ENCODE measurements at places on chromosomes 7 and 10.

DNA sequence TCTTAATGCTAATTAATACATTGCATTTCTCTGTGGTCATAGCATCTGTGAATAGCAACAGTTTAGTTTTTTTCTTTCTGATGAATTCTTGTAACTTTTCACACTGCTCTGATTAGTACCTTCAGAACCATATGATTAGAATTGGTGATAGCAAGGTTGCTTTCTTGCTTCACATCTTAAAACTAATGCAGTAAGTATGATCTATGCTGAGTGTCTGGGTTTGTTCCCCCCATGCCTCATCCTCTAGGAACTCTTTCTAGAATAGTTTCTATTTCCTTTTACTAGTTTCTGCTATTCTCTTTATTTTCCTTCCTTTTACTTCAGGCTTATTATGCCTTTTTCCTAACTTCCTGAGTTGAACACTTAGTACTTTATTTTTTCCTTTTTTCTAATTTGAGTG lies 32.4 kb downstream of the TES start:
- no peak for DNase-seq

DNA sequence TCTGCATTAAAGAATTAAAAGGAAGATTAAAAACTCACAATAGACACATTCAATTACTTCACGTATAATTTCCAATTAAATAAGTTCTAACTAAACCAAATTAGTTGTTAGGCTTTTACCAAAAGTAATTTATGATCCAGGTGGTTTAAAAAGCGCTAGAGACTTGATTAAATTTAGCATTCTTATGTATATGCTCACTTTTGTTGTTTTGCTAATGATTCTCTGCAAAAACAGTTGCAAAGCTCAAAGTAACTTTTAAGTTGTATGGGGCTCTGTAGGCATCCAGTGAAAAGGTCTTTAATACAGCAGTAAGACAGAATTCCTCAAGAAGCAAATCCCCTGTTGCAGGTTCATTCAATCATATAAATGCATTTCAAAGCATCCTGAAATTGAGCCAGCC lies 15.5 kb upstream of the PNPLA8 start:
- DNase-seq: no peak

DNA sequence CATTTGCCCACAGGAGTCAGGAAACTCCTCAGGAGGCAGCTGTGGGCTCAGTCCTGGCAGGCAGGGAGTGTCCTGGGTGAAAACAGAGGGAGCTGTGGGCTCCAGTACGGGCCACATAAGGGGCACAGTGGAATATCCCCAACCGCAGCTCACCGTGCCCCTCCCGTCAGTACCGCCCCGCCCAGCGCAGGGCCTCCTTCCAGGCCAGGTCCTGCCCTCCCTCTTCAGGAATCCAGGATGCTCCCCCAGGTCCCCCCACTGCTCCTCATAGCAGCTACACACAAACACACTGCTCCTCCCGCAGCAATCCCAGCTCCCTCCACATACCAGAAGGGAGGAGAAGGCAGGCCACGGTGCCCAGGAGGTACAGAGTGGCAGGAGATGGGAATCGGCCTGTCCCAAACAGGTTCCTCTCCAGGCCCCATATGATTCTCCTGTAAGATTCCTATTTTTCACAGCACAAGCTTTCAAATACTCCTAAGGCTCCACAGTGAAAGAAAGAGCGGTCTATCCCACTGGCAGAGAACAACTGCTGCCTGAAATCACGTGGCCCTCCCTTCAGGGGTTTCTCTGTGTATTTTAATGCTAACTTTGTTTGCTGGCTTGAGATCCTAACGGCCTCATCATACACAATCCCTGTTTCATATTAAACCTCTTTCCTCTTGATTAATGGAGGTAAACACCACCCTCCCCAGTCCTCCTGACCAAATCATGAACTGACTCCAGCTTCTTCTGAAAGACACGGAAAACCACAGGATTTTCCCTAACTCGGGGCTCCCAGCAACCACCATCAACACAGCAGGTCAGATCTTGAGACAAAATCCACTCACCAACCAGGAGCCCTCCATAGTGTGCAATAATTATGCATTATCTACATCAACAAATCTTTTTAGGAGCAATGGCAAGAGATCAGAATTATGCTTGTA lies 178.7 kb downstream of the TNS3 start:
- DNase-seq: no peak

- DNase-seq: no peak
These were observed 8.4 kb downstream of the SFRP5 start for GRCh38 chr10:97763411-97763810.

GRCh38 chr7:25858525-25859411 lies 293.2 kb upstream of the NFE2L3 start:
- no peak for DNase-seq

- no peak for DNase-seq
These were observed 6.1 kb downstream of the KCTD7 start for GRCh38 chr7:66634816-66635215.

DNA sequence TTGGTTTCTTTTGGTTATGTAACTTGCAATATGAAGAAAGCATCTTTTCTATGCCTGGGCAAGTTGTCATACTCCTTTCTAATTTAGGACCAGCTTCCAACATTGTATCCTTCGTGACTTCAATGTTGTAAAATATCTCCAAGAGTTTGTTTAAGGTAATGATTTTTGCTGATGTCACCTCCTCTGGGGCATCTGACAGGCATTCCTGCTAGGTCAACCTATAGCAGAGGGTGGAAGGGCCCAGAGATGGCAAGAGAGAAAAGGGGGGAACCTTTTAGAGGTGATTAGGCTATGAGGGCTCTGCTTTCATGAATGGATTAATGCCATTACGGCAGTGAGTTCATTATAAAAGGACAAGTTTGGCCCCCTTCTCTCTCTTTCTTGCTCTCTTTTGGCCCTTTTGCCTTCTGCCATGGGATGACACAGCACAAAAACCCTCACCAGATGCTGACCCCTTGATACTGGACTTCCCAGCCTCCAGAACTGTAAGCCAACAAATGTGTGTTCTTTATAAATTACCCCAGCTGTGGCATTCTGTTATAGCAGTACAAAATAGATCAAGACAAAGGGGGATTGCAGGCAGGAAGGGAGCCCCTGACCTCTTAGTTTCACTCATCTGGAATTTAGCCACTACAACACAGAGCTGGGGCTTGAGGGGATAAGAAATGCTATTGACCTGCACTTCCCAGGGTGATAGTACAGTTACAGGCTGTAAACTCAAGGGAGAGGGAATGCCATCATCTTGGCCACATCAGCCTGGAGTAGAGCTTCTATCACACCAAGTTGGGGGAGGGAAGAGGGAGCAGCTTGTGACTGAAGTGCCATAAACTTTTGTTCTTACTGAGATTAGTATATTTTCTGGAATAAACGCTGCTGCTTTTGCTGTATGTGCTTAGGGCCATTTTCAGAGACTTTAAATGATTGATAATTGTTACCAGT lies 195.9 kb downstream of the CFTR start:
- no peak for DNase-seq

- DNase-seq: no peak
These were observed 148.9 kb downstream of the ZEB1 start for GRCh38 chr10:31467791-31468535.

GRCh38 chr7:1049006-1049741 lies 4.8 kb downstream of the GPR146 start:
- DNase-seq: no peak

- no peak for DNase-seq
These were observed 27.0 kb upstream of the TBX20 start for GRCh38 chr7:35280902-35281301.

DNA sequence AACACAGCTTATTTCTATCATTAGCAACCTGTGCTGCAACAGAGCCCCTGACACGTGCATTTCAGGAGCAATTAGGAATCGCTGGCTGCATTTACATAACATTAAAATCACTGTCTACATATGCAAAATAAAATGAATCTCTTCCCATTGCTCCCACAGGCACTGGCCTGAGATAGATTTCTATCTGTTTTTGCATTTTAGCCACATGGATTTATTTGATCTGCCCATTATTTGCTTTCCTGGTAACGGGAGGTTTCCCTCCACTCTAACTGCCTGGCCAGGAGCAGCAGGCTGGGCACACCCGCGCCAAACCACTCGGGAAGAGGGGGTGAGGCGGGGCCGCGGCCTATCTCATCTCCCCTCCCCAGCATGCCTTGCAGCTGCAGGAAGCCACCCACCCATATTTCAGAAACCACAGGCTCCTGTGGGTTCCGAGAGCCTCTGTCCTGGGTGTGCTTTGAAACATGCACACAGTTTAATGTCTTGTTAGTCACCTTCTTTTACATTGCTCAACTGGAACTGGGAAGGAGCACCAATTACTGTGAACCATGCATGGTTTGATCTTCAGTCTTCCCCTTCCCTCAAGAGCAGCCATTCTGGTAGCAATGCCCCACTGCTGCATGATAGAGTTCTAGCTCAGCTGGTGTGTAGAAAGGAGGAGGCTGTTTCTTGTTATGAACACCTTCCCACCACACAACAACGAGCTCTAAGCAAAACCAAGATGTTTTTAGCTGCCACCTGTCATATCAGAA lies 37.7 kb upstream of the IKZF1 start:
- DNase-seq: no peak

- no peak for DNase-seq
These were observed 10.3 kb downstream of the MAT1A start for GRCh38 chr10:80279146-80279545.

DNA sequence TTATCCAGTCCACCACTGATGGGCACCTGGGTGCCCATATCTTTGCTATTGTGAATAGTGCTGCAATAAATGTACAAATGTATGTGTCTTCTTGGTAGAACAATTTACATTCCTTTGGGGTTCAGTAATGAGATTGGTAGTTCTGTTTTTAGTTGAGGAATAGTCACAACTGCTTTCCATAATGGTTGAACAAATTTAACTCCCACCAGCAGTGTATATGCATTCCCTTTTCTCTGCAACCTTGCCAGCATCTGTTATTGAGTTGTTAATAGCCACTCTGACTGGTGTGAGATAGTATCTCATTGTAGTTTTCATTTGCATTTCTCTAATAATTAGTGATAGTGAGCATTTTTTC lies 27.8 kb downstream of the COA1 start:
- DNase-seq: no peak

- DNase-seq: no peak
These were observed 68.4 kb downstream of the HACD1 start for GRCh38 chr10:17548770-17549169.

GRCh38 chr7:20219446-20220292 lies 2.5 kb upstream of the MACC1 start:
- DNase-seq: no peak

DNA sequence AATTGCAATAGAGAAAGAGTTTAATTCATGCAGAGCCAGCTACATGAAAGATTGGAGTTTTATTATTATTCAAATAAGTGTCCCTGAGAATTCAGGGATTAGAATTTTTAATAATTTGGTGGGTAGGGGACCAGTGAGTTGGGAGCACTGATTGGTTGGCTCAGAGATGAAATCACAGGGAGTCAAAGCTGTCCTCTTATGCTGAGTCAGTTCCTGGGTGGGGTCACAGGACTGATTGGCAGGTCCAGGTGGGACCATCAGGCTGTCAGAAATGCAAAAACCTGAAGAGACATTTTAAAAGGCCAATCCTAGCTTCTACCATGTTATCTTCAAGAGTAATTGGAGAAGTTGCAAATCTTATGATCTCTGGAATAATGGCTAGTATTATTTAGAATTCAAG lies 56.0 kb upstream of the KAT6B start:
- DNase-seq: no peak

DNA sequence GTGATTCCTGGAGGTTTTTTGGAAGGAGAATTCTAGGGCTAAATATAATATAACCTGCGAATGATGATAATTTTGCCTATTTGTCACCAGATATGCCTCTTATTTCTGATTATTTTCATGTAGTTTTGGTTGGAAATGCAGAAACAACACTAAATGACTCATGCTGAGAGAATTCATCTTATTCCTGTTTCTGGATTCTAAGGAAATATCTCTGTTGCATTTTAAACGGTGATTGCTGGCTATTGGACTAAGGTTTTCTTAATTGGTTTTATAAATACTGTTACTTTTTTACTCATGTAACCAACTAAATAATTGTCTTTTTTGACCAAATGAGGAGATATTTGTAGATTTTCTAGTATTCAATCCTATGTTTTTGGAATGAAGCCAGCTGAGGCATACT lies 204.9 kb upstream of the NPSR1 start:
- no peak for DNase-seq

- no peak for DNase-seq
These were observed 170.0 kb downstream of the PTEN start for GRCh38 chr10:88033385-88033784.

- no peak for DNase-seq
These were observed 98.3 kb upstream of the PRSS58 start for GRCh38 chr7:142356166-142356565.

GRCh38 chr10:101094121-101094879 lies 32.5 kb downstream of the KAZALD1 start:
- DNase-seq: no peak

GRCh38 chr10:77091597-77092165 lies 545.9 kb downstream of the KCNMA1 start:
- DNase-seq: no peak

DNA sequence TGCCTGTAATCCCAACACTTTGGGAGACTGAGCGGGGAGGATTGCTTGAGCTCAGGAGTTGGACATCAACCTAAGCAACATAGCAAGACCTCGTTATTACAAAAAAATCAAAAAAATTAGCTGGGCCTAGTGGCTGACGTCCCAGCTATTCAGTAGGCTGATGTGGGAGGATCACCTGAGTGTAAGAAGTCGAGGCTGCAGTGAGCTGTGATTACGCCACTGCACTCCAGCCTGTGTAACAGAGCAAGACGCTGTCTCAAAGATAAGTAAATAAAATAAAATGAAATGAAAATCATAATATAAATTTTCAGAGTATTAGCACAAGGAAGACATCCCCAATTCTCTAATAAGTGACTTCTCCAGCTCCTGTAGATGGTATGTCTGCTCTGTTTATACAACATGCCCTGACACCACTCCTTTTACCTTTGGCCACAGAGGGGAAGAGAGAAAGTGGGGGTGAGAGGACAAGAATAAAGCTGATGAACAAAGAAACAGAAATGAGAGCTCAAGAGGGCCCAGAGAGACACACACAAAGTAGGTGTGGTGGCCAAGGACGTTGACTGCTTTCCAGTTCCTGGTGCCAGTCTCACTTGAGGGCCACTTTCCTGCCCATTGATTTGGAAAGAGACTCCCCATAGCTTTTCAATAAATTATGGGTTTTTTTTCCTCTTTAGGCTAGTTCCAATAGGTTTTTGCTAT lies 62.9 kb downstream of the PTTG1IP2 start:
- DNase-seq: no peak

DNA sequence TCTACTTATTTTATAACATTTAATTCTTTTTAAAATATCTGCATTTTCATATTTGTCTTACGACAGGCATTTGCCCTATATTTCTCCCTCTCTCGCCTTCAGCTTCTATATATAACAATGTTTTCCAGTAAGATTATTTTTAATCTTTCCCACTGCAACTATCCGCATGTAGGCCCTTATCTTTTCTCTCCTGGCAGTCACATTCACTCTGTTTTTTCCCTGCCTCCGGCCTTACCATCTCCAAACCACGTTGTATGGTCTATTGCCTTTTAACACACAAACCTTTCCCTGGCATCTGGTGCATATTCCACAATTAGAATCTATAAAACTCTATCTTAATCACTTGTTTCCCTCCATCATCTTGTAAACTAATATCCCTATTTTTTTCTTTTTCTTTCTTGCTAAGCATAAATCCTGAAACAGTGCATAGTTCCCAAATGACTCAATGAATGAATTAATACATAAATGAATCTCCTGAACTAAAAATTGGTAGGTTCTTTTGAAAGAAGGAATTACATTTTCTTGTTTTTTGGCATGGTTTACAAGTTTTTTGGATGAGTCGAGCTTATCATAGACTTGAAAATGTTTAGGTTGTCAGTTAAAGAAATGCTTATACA lies 173.2 kb downstream of the SEMA3A start:
- no peak for DNase-seq

Data from dorsolateral prefrontal cortex (tissue), 122 donors.